Stimulated activated CD8-positive, alpha-beta memory T cell treated with anti-CD3 and anti-CD28 coated beads, Interleukin-15, amount 100 ng/mL, for 24 hours (primary cell): ENCODE measurements at places on chromosomes 5 and 9.

DNA sequence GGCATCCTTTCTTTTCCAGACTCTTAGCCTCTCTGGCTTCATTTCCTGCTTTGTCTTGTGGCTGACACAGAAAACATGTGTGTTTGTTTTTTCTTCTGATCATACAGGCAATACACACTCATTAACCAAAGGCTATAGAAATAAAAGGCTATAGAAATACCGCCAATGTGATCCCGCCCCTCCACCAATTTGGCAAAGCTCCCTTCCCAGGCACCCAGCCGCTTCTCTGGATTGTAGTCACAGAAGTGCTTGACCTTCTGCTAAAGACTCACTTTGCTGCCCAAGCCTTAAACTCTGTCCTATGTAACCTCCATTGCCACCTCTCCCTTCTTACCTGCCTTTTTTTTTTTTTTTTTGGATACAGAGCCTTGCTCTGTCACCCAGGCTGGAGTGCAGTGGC, 5.3 kb downstream of the TXNDC15 start:
- DNase-seq: no peak

GRCh38 chr9:21969951-21970799, 24.0 kb downstream of the CDKN2A start:
- no peak for DNase-seq

- DNase-seq: no peak
Observed at GRCh38 chr9:128026773-128027541, 40.2 kb downstream of the NAIF1 start.

GRCh38 chr9:19022206-19022605, 10.8 kb downstream of the SAXO1 start:
- DNase-seq: no peak

- DNase-seq: no peak
Observed at GRCh38 chr9:130199605-130200004, 27.4 kb downstream of the NCS1 start.

GRCh38 chr9:13555989-13556500, 276.6 kb upstream of the MPDZ start:
- no peak for DNase-seq

DNA sequence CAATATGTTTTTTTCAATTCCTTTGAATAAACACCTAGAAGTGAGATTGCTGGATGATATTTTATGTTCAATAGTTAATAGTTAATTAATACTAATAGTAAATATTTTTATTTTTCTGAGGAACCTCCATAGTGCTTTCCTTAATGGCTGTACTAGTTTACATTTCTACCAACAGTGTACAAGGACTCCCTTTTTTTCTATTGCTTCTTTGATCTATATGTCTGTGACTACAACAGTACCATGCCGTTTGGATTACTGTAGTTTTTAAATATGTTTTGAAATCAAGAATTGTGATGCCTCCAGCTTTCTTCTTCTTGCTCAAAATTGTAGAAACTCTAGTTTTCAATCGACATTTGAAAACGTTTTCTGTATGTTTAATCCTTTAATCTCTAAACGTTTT, 39.5 kb upstream of the ADAMTS16 start:
- no peak for DNase-seq

- no peak for DNase-seq
Observed at GRCh38 chr5:110727025-110727314, 499 bp upstream of the TMEM232 start.

DNA sequence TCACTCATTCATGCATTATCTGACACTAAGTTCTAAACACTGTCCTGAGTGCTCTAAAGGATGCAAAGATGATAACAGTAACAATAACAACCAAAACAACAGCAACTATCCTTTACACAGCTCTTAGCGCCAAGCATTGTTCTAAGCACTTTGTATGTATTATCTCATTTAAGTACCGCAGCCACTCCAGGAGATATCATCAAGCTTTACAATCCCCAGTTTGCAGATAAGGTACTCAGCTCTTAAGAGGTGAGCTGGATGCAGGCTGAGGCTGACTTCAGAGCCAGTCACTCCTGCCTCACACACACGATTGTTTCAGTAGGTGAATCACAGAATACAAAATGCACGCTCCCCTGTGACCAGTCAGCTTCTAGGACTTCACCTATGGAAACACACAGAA, 141.8 kb downstream of the PAX5 start:
- DNase-seq: no peak

DNA sequence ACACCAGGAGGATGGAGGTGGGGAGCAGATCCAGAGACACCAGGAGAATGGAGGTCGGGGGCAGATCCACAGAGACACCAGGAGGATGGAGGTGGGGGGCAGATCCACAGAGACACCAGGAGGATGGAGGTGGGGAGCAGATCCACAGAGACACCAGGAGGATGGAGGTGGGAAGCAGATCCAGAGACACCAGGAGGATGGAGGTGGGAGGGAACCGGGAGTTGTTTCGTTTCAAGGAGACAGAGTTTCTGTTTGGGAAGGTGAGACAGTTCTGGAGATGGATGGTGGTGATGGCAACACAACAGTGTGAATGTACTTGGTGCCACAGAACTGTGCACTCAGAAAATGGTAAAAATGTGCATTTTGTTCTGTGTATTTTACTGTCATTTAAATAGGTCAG, 9.0 kb upstream of the INPP5E start:
- DNase-seq: no peak

DNA sequence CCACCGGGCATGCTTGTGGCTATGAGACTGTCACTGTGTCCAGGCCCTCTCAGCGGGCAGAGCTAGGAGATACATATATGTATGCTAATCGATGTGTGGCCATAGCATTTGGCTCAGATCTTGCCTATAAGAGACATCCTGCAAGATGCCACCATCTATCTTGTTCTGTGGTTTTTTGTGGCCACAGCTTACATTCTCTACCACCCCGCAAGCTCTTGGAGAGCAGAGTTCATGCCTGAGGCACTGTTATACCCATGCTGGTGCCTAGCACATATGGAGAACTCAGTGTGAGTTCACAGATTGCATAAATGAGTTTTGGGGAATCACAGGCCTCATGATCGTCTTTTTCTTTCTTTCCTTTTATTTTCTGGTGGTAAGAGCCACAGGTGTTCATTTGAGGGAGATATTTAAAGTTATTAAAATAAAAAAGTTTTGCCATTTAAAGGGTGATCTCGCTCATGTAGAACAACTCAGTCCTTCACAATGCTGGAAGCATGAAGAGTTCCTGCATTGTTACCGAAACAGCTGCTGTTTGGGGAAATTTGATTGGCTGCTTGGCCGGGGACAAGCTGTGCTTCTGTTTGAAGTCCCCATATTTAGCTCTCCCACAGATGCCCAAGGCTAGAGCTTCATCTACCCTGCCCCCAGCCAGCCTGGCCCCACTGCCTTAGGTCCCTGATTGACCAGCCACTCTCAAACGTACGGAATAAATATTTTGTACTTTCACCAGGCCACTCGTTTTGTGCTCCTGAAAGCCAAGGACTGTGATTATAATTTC, 169.2 kb upstream of the MAP1B start:
- DNase-seq: no peak

GRCh38 chr9:98708103-98708932, 417 bp downstream of the GABBR2 start:
- no peak for DNase-seq

DNA sequence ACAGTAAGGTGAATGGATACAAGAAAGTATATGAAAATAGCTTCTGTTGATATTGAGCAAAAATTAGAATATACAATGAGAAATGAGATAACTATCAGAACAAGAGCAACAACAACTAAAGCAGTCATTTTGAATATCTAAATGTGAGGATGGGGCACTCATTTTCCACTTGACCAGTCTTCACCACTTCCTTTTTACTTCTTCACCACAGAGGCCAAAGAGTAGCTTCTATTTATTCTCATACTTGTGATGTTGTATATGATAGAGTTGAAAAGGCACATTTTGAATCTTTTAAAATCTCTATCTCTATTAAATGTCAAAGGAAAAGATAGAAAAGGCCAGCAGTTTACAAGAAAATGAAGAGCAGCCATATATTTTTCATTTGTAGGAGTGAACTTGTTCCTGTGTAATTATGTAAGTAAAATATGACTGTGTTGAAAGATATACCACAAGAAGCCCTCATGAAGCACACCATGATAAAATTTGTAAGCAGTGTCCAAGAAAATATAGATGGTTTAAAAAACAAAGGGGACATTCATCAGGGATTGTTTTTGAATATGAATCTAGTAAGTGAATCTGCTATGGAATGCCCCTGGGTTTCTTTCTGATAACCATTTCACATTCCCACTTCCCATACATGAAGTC, 39.2 kb downstream of the ADAMTS19 start:
- no peak for DNase-seq

- DNase-seq: no peak
Observed at GRCh38 chr5:15321776-15322175, 178.2 kb upstream of the FBXL7 start.

DNA sequence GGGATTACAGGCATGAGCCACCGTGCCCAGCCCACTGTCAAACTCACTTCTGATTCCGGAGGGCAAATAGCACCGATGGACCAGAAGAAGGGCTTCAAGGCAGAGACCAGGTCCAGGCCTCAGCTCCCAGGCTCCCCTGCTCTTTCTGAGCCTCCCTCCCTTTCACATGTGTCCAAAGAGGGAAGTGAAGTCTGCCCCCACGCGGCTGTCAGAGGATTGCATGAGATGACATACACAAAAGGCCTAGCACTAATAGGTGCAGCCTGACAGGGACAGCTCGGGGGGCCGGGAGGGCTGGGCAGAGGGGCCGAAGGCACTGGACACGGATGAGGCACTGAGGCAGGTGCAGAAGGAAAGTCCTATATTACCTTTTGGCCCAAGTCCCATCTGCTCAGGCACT, 16.1 kb downstream of the FBP1 start:
- no peak for DNase-seq

DNA sequence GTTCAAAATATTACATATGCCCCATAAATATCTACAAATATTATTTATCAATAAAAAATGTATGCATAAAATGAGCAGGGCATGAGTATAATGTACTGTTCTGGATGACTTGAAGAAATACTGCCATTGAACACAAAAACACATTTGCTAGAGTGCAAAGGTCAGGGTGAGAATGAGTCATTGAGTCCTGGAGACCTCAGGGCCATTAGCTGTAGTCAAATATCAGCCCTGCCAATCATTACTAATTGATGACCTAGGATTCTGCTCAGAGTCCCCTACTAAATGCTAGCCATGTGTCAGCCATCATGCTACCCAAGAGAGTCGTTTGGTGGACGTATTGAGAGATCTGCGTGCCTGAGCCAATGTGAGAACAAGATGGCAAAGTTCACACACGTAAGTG, 80.3 kb upstream of the FAM169A start:
- DNase-seq: no peak

GRCh38 chr5:59648949-59649921, 244.3 kb downstream of the PDE4D start:
- no peak for DNase-seq

- no peak for DNase-seq
Observed at GRCh38 chr5:55672477-55672911, 39.6 kb downstream of the SLC38A9 start.

- DNase-seq: no peak
Observed at GRCh38 chr9:84379740-84380139, 39.2 kb upstream of the SLC28A3 start.

GRCh38 chr9:113588242-113588810, 124.8 kb downstream of the RGS3 start:
- no peak for DNase-seq

DNA sequence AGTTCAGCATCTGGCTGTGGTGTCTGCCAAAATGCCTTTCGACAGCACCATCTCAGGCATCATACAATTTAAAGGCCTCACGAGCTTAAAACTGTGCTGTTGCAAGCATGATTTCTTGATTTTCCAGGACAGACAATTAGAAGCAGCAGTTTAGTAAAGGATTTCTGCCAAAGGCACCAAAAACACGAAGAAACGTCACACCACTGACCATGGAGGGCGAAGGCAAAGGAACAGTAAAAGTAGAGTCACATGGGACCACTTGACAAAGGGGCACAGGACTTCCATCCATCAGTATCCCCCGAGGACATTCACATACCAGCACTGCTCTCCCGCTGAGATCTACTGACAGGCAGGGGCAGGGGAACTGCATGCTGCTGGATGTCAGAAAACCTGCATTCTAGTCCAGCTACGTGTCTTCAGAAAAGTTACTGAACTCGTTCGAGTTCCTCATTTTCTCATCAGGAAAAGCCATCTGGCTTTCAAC, 70.4 kb upstream of the FBXW11 start:
- no peak for DNase-seq
